Breast epithelium (tissue), 4 donors: ENCODE measurements at places on chromosomes 6 and 20.

- no peaks in the 10 kb centered on the region for H3K36me3 ChIP-seq
- no peaks in the 10 kb centered on the region for H3K27me3 ChIP-seq
- H3K4me3 ChIP-seq = no peak overlapping the region
- DNase-seq = no peak
- H3K4me1 ChIP-seq = no peaks in the 10 kb centered on the region
Observed at GRCh38 chr6:98525860-98526259, 308.5 kb upstream of the POU3F2 start.

- no peaks in the 10 kb centered on the region for H3K36me3 ChIP-seq
- H3K4me1 ChIP-seq = no peaks in the 10 kb centered on the region
- H3K27me3 ChIP-seq = peaks cover 3% of the 10 kb centered on the region
- H3K27ac ChIP-seq = no peak overlapping the region
- DNase-seq = no peak
Observed at GRCh38 chr6:93420163-93420795, 920 bp upstream of the EPHA7 start.

GRCh38 chr6:158376631-158377081, 64.4 kb downstream of the TULP4 start:
- no peaks in the 10 kb centered on the region for H3K27me3 ChIP-seq
- H3K27ac ChIP-seq = peak overlapping the region; percentile 64
- no peaks in the 10 kb centered on the region for H3K36me3 ChIP-seq
- DNase-seq = no peak
- peaks cover 6% of the 10 kb centered on the region for H3K4me1 ChIP-seq

- no peaks in the 10 kb centered on the region for H3K36me3 ChIP-seq
- H3K27ac ChIP-seq = no peak overlapping the region
- no peak for DNase-seq
- no peak overlapping the region for H3K4me3 ChIP-seq
- H3K27me3 ChIP-seq = no peaks in the 10 kb centered on the region
Observed at GRCh38 chr6:97901531-97901930, 618.5 kb upstream of the MMS22L start.

DNA sequence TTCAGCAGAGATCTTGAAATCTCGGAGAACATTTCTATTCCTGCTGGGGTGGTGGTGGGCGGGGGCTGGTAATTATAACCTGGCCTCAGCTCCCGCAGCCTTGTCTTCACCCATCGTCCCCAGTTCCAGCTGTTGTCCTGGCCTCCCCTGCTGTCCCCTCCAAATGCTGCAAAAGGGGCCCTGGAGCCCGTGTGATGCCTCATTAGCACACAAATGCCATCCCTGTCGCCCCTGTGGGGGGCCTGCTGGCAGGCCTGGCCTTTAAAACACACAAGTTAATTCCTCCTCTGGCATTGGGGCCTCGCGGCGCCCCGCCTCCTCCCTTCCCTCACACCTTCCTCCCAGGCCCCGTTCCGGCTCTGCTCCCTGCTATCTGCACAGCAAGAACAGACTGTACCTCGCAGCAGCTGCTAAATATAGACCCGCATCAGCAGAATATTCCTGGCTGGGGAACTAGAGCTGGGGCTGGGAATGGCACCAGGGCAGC, 85.7 kb downstream of the CDH22 start:
- no peaks in the 10 kb centered on the region for H3K36me3 ChIP-seq
- no peak overlapping the region for H3K4me3 ChIP-seq
- peaks cover 22% of the 10 kb centered on the region for H3K27me3 ChIP-seq
- DNase-seq = no peak

- no peaks in the 10 kb centered on the region for H3K27me3 ChIP-seq
- H3K4me1 ChIP-seq = no peaks in the 10 kb centered on the region
- H3K36me3 ChIP-seq = no peaks in the 10 kb centered on the region
- H3K4me3 ChIP-seq = no peak overlapping the region
- no peak overlapping the region for H3K27ac ChIP-seq
- no peak for DNase-seq
Observed at GRCh38 chr6:13267142-13267651, 61.1 kb downstream of the TBC1D7 start.

DNA sequence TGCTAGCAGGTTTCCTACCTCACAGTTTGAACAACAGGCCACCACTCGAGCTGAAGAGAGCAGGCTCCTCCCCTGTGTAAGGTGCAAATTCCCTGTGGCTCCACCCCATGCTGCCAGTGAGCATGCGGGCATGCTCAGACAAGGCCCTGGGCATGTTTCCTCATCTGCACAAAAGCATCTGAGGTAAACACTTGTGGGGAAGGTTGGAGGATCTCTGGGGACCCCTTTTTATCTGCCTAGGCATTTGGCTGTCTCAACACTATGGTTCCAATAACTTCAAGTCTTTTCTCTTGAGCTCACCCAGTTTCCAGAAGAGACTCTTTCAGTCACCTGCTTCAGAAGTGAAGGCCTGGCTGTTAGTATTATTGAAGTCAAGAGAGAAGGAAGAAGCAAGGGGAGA, 9.4 kb downstream of the C6orf58 start:
- no peak for DNase-seq
- no peak overlapping the region for H3K4me3 ChIP-seq
- no peak overlapping the region for H3K27ac ChIP-seq
- H3K36me3 ChIP-seq = no peaks in the 10 kb centered on the region
- no peaks in the 10 kb centered on the region for H3K27me3 ChIP-seq

- no peaks in the 10 kb centered on the region for H3K27me3 ChIP-seq
- H3K4me1 ChIP-seq = no peaks in the 10 kb centered on the region
- H3K36me3 ChIP-seq = no peaks in the 10 kb centered on the region
- peak; percentile 46 for DNase-seq
- no peak overlapping the region for H3K27ac ChIP-seq
- H3K4me3 ChIP-seq = peak overlapping the region; percentile 33
Observed at GRCh38 chr6:26065952-26066380, 21.3 kb upstream of the HFE start.

DNA sequence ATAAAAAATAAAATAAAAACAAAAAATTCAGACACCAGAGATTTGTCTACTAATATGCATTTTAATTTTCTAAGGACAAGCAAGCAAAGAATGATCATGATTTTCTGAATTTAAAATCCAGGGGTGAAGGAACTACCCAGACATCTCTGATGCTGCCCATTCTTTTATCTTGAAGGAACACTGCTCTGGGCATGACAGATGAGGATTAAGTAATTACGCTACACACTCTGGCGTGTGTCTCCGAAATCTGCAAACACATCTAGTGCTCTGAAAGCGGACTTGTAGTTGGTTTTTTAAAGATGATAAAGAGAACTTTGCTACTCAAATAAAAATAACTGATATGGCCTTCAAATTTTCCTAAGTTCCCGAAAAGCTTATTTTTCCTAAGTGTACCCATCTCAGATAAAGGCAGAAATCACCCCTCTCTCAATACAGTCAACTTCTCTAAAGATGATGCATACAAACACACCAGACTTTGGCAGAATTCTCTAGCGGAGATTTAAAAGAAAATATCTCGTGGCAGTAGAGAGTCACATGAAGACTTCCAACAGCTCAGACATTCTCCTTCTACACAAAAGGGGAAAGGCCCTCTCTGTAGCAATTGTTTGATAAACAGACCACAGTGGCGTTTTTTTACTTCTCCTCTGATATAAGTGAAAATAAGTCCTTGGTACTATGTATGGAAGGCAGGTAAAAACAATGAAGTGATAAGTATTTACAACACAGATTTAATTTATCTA, 133.8 kb downstream of the BACH2 start:
- H3K4me3 ChIP-seq = no peak overlapping the region
- H3K27me3 ChIP-seq = no peaks in the 10 kb centered on the region
- no peaks in the 10 kb centered on the region for H3K36me3 ChIP-seq
- H3K27ac ChIP-seq = no peak overlapping the region
- H3K4me1 ChIP-seq = peaks cover 4% of the 10 kb centered on the region

GRCh38 chr6:54805077-54805476, 41.5 kb upstream of the FAM83B start:
- H3K27me3 ChIP-seq = no peaks in the 10 kb centered on the region
- DNase-seq = no peak
- no peaks in the 10 kb centered on the region for H3K4me1 ChIP-seq
- no peaks in the 10 kb centered on the region for H3K36me3 ChIP-seq
- H3K4me3 ChIP-seq = no peak overlapping the region

DNA sequence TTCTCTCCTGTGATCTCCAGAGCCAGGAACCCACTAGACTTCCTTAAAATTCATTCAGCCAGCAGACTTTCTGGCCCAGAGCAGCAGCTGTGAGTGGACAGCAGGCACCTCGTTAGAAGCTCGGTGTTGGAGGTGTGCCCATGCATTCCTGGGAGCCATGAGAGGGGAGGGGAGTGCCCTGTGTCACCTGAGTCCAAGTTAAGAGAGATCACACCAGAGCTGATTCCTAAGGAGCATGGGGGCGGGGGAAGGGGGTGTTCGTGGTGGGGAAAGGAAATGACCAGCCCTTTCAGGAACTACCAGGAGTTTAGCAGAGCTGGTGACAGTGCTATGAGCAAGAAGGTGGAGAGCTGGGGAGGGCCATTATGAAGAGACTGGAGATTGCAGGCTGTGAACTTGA, 46.9 kb downstream of the GFRA4 start:
- H3K36me3 ChIP-seq = no peaks in the 10 kb centered on the region
- no peak overlapping the region for H3K27ac ChIP-seq
- H3K4me1 ChIP-seq = no peaks in the 10 kb centered on the region
- H3K27me3 ChIP-seq = no peaks in the 10 kb centered on the region
